ENCODE measurements at places on chromosomes 11 and 22. TPM values are rescaled to one million over a fixed set of nuclear protein-coding genes. Genes with fewer than 3 reads are reported as not detected.

GRCh38 chr11:60528934-60529333 lies 13.7 kb downstream of the MS4A13 start:
- DNase-seq: no peak

The SLC6A5 gene
- total RNA-seq: not detected

DNA sequence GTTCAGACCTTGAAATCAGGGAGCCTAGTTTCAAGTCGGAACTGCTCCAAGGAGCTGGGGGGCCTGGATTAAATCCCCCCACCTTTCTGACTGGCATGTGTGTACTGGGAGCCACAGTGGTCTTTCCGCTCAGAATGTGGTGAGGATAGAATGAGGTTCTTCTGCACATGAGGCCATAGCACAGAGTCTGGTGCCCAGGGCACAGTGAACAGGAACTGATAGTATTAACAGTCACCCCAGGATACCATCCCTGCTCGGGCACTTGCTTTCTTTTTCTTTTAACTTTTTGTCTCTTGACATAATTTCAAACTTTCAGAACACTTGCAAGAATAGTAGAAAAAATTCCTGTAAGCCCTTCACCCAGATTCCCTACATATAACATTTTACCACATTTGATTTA lies 28.8 kb downstream of the LMO1 start:
- no peak for DNase-seq

DNA sequence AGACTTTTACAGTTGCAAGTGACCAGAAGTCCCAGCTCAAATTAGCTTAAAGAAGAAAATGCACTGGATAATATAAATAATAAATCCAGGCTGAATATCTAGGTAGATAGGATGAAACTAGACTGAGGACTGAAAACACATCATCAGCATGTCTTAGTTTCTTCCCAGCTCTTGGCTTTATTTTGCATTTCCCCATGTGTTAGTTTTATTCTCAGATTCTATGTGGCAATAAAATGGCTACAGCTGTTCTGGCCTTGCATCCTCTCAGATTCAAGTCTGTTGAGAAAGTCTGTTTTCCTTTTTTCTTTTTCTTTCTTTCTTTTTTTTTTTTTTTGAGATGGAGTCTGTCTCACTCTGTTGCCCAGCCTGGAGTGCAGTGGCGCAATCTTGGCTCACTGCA lies 22.6 kb upstream of the CAT start:
- DNase-seq: no peak

The PGA3 gene
- total RNA-seq: 0.28 TPM

The MUC6 gene
- not detected for total RNA-seq

DNA sequence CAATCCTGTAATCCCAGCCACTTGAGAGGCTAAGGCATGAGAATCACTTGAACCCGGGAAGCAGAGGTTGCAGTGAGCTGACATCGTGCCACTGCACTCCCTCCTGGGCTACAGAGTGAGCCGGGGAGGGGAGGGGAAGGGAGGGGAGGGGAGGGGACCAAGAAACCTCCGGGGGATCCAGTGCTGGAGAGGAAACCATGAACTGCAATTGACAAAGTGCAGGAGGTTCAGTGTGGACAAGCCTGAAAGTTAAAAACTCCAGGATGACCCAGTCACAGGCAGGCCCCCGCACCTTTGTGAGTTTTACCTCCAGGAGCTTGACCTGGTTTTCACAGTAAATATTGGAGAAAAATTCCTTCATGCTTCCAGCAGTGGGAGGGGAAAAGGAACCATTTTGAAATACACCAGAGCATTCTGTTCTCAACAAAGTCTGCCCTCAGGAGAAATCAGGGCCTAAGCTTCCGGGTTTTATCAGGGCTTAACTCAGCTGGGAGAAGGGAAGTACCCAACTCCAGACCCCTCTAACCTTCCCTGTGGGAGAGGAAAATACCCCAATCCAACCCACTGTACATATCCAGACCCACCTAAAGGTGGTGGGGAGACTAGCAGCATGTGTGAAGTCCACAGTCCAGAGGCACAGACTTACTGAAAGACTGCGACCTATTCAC lies 15.5 kb upstream of the ZFTA start:
- peak; percentile 29 for DNase-seq

GRCh38 chr11:79160791-79161403 lies 279.9 kb downstream of the TENM4 start:
- peak; percentile 46 for DNase-seq

DNA sequence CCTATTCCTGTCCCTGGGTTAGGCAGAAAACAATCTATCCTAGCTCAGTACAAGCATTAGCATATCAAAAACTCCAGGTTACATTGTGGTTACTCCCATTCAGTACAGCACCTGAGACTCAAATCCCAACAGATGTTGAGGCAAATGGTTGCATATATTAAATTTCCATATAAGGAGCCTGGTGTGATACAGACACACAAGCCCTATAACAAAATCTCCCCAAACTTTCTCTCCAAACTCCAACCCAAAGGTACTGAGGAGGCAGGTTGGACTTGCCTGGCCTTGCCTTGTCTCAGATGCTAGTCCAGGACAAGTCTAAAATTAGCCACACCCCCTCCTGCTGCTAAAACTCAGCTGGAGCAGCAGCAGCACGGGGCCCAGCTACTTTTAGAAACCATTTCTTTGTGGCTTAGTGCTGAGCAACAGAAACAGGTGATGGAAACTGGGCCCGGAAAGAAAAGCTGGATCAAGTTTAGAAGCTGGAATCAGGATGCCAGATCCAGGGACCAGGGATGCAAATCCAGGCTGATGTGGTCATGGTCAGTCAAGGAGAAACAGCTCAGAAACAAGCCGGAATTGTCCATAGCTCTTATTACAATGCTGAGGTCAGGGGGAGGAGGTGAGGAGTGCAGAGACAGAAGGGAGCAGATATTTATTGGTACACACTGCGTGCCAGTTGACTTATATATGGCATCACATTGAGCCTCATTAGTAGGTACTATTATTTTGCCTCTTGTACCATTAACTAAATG lies 73.7 kb upstream of the AMOTL1 start:
- no peak for DNase-seq

The OR51E1 gene
- not detected for total RNA-seq

The OR10A4 gene
- not detected for total RNA-seq

GRCh38 chr11:20274031-20274430 lies 89.5 kb upstream of the HTATIP2 start:
- peak; percentile 90 for DNase-seq

GRCh38 chr11:99327527-99327926 lies 306.8 kb downstream of the CNTN5 start:
- no peak for DNase-seq

DNA sequence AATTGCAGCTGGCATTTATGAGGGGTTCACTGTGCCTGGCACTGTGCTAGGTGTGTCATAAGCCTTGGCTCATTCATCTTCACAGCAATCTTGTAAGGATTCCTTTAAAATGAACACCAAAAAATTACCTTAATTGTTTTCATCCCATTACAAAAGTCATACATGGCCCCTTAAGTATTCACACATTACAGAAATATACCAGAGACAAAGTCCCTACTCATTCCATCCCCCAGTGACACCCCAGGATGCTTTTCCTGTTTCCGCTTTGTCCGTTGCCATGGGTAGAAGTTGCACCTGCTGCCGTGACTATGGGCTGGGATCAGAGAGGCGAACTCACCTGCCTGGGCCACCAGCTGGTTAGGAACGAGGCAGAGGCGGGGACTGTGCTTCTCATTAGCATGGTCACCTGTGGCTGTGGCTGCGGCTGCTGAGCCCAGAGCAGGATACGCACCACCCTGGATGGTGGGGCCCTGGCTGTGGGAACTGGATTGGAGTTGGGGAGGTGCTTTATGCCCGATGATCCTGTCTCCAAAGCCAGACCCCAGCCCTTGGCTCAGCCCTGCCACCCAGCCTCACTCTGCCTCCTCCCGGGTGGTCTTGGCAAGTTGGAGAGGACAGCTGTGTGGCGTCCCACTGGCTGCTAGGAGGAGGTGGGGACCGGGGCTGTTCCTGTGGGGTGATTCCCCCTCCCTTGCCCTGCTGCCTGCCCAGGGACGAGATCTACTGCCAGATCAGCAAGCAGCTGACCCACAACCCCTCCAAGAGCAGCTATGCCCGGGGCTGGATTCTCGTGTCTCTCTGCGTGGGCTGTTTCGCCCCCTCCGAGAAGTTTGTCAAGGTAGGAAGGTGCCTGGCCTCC lies 60.8 kb downstream of the MYO7A start:
- DNase-seq: no peak

DNA sequence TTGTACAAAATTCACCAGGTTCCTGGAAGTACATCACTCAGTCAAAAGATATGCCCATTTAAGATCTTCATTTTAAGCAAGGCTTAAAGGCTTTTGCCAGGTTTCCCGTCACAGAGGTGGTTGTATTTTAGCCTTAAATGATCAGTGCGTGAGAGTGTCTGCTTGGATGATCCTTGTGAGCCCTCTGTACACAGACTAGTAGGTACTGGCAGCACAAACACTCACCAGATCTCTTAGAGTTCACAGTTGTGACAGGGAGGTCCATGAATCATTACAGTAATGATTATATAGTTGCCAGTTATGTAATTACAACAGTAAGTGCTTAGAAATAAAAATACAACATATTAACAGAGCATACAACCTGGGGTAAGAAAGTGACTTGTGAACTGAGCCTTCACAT lies 84.2 kb upstream of the SLC25A18 start:
- no peak for DNase-seq

- DNase-seq: no peak
Observed at GRCh38 chr22:47759909-47760308, 997.5 kb downstream of the TBC1D22A start.

GRCh38 chr11:118657238-118657637 lies 22.2 kb downstream of the TREH start:
- DNase-seq: no peak

GRCh38 chr11:10567446-10567845 lies 1.0 kb downstream of the LYVE1 start:
- DNase-seq: no peak

The MUC5AC gene
- not detected for total RNA-seq

The CYTH4 gene
- not detected for total RNA-seq

DNA sequence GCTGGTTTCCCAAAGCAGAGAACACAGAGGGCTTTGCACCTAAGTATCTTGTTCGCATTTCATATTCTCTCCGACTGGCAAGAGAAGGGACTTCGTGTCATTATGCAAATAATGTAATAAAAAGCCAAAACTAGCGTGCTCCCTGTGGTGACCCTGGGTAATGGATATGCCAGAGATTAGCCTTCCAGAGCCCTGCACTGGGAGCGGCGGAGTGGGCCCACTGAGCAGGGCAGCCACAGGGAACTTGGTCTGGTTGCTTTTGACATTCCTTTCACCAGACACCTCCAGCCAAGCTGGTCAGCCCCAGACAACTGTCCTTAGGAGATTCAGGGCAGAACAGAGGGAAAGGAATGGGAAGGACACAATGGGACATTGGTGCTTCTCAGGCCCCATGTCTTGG lies 56.1 kb downstream of the FLI1 start:
- no peak for DNase-seq

DNA sequence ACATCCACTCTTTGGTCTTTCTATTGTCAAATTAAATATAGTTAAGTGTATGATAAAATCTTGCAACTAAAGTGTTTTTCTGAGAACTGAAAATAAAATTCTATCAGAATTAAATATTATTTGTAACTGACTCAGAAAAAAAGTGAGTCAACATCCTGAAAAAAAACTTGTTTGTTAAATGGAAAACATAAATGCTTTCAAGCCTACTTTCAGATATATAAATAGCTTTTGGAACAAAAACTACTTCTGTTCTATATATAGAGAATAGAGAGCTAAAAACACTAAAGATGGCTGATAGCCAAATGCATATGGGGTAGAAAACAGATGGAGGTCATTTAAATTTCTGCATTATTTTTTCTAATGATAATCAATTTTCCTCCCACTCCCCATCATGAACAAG lies 61.8 kb downstream of the PIK3C2A start:
- no peak for DNase-seq

- DNase-seq: no peak
Observed at GRCh38 chr22:49619301-49619700, 208.4 kb downstream of the BRD1 start.

DNA sequence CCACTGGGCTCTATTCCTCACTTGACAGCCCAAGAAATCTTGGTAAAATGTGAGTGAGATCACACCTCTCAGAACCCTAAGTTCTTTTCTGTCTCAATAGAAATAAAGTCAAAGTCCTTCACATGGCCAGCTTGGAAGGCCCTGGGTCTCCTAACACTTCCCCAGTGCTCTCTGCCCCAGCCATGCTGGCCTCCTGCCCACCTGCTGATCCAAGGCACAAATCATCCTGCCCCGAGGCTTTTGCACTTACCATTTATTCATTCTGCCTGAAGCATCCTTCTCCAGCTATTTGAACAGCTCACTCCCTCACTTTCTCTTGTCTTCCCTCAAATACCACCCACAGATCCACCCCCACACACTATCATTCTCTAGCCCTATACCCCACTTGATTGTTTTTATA lies 26.4 kb downstream of the ISX start:
- no peak for DNase-seq

The SLC25A45 gene
- 0.47 TPM for total RNA-seq

GRCh38 chr11:17268902-17269301 lies 7.6 kb upstream of the NUCB2 start:
- no peak for DNase-seq

- DNase-seq: peak; percentile 18
Observed at GRCh38 chr11:96155627-96156378, 187.2 kb downstream of the MAML2 start.

GRCh38 chr11:126862664-126863243 lies 137.8 kb downstream of the KIRREL3 start:
- peak; percentile 48 for DNase-seq

The MIOX gene
- not detected for total RNA-seq

GRCh38 chr11:127843483-127844396 lies 743.6 kb downstream of the ETS1 start:
- peak; percentile 92 for DNase-seq

- DNase-seq: no peak
Observed at GRCh38 chr22:19128009-19128401, 3.1 kb upstream of the TSSK2 start.

DNA sequence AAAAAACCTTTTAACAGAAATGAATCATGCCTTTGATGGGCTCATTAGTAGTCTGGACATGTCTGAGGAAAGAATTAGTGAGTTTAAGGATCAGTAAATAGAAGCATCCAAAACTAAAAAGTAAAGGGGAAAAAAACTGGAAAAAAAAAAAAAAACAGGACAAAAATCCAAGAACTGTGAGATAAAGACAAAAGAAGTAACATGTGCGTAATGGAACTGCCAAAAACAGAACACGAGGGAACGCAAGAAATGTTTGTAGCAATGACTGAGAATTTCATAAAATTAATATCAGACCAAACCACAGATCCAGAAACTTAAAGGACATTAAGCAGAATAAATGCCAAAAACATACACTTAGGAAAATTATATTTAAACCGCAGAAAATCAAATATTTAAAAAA lies 77.4 kb downstream of the MS4A13 start:
- no peak for DNase-seq

The OR51B6 gene
- not detected for total RNA-seq

The TMPRSS13 gene
- total RNA-seq: 0.22 TPM

DNA sequence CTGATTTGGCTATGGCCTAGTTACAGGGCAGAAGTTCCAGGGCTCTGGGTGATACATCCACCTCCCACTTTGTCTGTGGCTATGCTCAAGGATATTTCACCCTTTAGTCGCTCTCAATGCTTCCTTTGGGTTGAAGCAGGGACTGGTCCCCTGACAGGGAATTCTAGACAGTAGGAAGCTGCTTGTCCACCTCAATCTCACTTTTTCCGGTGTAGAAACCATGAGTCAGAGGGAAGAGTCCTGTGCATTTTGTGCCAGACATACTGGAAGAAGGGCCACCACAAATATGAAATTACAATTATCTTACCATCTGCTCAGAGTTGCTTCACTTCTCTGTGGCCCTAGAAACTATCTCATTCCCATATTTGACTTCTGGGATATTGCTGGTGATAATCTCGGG lies 413.7 kb upstream of the FAT3 start:
- no peak for DNase-seq
